ENCODE measurements at places on chromosomes 7 and 10.
A peak's percentile ranks its signal among the peaks of the same experiment; 100 is the strongest.

- no peaks in the 10 kb centered on the region for H3K4me1 ChIP-seq
- H3K4me3 ChIP-seq, result no peak overlapping the region
- H3K27ac ChIP-seq, result no peak overlapping the region
- H3K27me3 ChIP-seq, result no peaks in the 10 kb centered on the region
Measured at GRCh38 chr10:125868372-125868975, 12.6 kb downstream of the DHX32 start.

GRCh38 chr7:29471444-29472138 is 92.0 kb upstream of the PRR15 start:
- H3K36me3 ChIP-seq, result no peaks in the 10 kb centered on the region
- no peak overlapping the region for H3K4me3 ChIP-seq
- DNase-seq, result no peak
- no peaks in the 10 kb centered on the region for H3K27me3 ChIP-seq
- no peak overlapping the region for H3K27ac ChIP-seq

GRCh38 chr10:92851003-92851402 is 2.7 kb downstream of the EXOC6 start:
- H3K36me3 ChIP-seq, result no peaks in the 10 kb centered on the region
- H3K27me3 ChIP-seq, result no peaks in the 10 kb centered on the region
- H3K27ac ChIP-seq, result no peak overlapping the region
- no peak for DNase-seq

DNA sequence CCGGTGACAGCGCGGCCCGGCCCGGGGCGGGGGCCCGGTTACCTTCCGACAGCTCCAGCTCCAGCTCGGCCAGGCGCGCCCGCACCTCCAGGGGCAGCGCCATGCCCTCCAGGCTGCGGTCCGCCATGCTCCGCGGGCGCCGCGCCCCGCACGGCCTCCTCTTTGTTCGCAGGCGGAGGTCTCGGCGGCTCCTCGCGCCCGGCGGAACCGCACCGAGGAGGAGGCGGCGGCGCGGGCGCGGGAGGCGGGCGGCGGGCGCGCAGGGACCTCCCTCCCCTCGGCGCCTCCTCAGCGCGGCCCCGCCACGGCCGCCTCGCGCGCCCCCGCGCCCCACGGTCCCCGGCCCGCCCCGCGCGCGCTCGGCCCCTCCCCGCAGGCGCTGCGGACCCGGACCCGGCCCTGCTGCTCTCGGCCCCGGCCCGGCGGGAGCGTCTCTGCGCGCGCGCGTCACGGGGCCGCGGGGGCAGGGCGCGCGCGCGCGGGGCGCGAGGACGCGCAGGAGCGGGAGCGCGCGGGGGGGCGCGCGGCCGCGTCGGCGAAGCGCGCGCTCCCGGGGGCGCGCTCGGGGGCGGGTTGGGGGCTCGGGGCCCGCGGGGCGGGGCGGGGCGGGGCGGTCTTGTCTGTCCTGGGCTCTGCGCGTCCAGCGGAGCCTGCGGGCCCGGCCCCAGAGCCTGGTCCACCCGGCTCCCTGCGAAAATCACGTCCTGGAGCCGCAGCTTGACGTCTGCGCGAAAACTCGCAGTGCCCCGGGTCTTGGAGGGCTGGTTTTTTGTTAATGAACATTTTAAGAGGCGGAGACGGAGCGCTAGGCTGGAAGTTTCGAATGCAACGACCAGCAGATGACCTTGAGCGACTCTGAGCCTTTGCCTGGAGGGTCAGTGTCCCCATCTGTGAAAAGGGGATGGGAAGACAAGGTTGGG is at the start of gene DIP2C:
DIP2C (minus strand) TSS at position 217 of the 920 bp plus-strand sequence; CDS start at position 127, 90 bp downstream.
- peak within 1 kb of the TSS; percentile 86 for H3K4me3 ChIP-seq
- peak within 1 kb of the TSS; percentile 82 for H3K27ac ChIP-seq
- H3K4me1 ChIP-seq, result peaks cover 7% of the 10 kb centered on the region
- DNase-seq, result no peak
- H3K27me3 ChIP-seq, result no peaks in the 10 kb centered on the region

GRCh38 chr7:78363866-78364265 is 565.3 kb downstream of the PHTF2 start:
- no peaks in the 10 kb centered on the region for H3K36me3 ChIP-seq
- no peaks in the 10 kb centered on the region for H3K4me1 ChIP-seq
- H3K27me3 ChIP-seq, result no peaks in the 10 kb centered on the region

DNA sequence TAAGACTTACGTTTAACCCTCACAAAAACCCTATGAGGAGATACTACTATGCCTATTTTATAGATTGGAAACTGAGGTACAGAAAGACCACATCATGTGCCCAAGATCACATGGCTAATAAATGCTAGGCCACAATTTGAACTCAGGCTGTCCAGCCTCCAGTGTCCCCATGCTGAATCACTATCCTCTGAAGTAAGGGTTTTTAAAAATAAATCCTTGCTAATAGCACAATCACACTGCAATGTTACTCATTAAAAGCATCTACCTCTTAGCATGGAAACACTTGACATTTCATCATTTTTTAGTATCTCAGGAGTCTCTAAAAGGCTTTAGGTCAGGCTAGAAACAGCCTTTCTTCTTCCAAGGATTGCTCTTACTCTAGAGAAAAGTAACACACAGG is 50.0 kb upstream of the PPP1R3C start:
- H3K4me1 ChIP-seq, result no peaks in the 10 kb centered on the region
- DNase-seq, result no peak
- H3K27ac ChIP-seq, result no peak overlapping the region
- no peaks in the 10 kb centered on the region for H3K27me3 ChIP-seq
